ENCODE measurements at places on chromosomes 7 and 10. TPM values are rescaled to one million over a fixed set of nuclear protein-coding genes. Genes with fewer than 3 reads are reported as not detected.

The SLC26A5 gene
- total RNA-seq = not detected

The SMKR1 gene
- not detected for total RNA-seq

The DKK1 gene
- 33.2 TPM for total RNA-seq

The CRHR2 gene
- 0.21 TPM for total RNA-seq

The ASB10 gene
- not detected for total RNA-seq

The SRRT gene
- 168 TPM for total RNA-seq

The NXPH1 gene
- total RNA-seq = 0.29 TPM

The PLA2G12B gene
- 1.2 TPM for total RNA-seq

The SYCE1 gene
- not detected for total RNA-seq

The SH2D4B gene
- total RNA-seq = 0.07 TPM

The ABCB4 gene
- 1.00 TPM for total RNA-seq

The CALHM2 gene
- total RNA-seq = 27.8 TPM

The C10orf143 gene
- total RNA-seq = 1.8 TPM

GRCh38 chr7:158840604-158841003 is 11.3 kb upstream of the ESYT2 start:
- no peaks in the 10 kb centered on the region for H3K4me1 ChIP-seq
- no peak overlapping the region for H3K27ac ChIP-seq
- H3K4me3 ChIP-seq = no peak overlapping the region
- no peaks in the 10 kb centered on the region for H3K36me3 ChIP-seq
- DNase-seq = peak; percentile 36
- H3K27me3 ChIP-seq = peaks cover 5% of the 10 kb centered on the region

DNA sequence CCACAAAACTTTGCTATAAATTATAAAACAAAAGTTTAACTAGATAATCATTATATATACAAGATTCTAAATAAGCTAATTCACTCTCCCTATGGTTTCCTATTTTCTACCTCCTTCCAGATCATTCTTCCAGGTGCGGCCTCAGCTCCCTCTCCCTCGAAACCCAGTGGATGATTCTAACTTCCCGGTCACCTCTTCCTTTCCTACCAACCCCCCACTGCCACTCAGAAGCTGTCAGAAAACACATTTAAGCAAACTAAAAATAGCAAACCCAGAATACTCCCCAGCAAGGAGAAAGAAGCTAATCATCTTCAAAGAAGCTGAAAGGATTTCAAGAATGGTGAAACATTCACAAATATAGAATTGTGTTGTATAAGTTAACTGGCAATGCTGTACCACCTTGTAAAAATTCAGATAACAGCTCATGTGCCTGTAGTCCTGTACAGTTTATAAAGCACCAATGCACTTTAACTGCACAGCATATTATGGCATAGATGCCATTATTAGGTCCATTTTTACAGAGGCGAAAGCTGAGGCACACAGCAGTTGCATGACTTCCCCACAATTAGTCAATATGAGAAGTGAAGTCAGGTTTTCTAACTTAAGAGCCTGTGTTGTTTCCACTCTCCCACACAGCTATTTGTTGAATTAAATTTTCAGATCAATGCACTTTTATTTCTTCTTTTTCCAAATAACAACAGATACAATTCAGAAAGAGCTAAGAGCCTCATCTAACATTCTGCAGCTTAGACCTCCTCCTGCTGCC is 13.7 kb upstream of the DNTT start:
- H3K27me3 ChIP-seq = peaks cover 4% of the 10 kb centered on the region
- no peaks in the 10 kb centered on the region for H3K36me3 ChIP-seq
- peak overlapping the region; percentile 6 for H3K4me3 ChIP-seq
- H3K27ac ChIP-seq = peak overlapping the region; percentile 30
- peaks cover 9% of the 10 kb centered on the region for H3K4me1 ChIP-seq
- no peak for DNase-seq

GRCh38 chr7:131219312-131220041 is 108.2 kb upstream of the MKLN1 start:
- DNase-seq = no peak
- no peak overlapping the region for H3K27ac ChIP-seq
- no peaks in the 10 kb centered on the region for H3K36me3 ChIP-seq

GRCh38 chr10:17882557-17882956 is 69.2 kb upstream of the SLC39A12 start:
- H3K36me3 ChIP-seq = no peaks in the 10 kb centered on the region
- H3K27me3 ChIP-seq = no peaks in the 10 kb centered on the region
- H3K4me1 ChIP-seq = peaks cover 10% of the 10 kb centered on the region
- no peak for DNase-seq
- no peak overlapping the region for H3K4me3 ChIP-seq
- no peak overlapping the region for H3K27ac ChIP-seq

GRCh38 chr10:124743191-124744101 is 732 bp downstream of the FAM53B start:
- H3K27me3 ChIP-seq = no peaks in the 10 kb centered on the region
- peaks cover 57% of the 10 kb centered on the region for H3K4me1 ChIP-seq
- DNase-seq = peak; percentile 78

- no peaks in the 10 kb centered on the region for H3K36me3 ChIP-seq
- no peak overlapping the region for H3K4me3 ChIP-seq
- H3K27me3 ChIP-seq = no peaks in the 10 kb centered on the region
- H3K4me1 ChIP-seq = no peaks in the 10 kb centered on the region
Observed at GRCh38 chr7:11642841-11643240, 189.2 kb downstream of the THSD7A start.

DNA sequence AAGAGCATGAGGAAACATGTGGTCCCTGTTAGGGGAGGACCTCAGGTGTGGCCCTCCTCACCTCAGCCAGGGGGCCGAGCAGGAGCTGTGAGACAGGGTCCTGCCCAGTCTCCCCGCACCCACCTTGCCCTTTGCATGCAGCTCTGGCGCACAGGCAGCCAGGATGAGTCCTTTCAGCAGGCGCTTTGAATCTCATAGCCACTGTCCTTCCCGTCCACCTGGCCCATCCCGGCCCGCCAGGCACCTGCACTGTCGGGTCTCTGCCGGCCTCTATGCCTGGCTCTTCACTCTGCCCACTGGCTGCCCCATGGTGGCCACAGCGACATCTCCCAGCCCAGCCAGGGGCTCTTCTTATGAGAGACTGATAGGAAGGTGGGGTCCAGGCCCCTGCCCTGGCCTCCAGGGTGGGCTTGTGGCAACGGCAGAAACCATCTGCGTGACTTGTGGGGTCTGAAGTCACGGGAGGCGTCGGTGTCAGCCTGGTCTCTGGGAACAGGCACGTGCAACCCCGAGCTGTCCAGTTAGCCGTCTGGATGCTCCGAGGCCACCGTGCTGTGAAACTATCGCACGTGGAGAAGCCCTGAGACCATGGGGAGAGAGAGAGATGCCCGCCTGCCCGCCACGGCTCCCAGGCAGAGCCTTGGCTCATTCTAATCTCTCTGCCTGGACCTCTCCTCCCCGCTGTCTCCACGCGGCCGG is 37.4 kb downstream of the FOXL3 start:
- peak overlapping the region; percentile 69 for H3K27ac ChIP-seq
- H3K36me3 ChIP-seq = no peaks in the 10 kb centered on the region
- H3K27me3 ChIP-seq = peaks cover 17% of the 10 kb centered on the region
- peaks cover 24% of the 10 kb centered on the region for H3K4me1 ChIP-seq
- no peak overlapping the region for H3K4me3 ChIP-seq
- DNase-seq = no peak

GRCh38 chr7:23965296-23965695 is 255.3 kb downstream of the STK31 start:
- no peak overlapping the region for H3K4me3 ChIP-seq
- H3K4me1 ChIP-seq = peaks cover 9% of the 10 kb centered on the region
- no peak for DNase-seq
- H3K27me3 ChIP-seq = peaks cover 3% of the 10 kb centered on the region
- no peak overlapping the region for H3K27ac ChIP-seq

- no peak overlapping the region for H3K27ac ChIP-seq
- no peaks in the 10 kb centered on the region for H3K4me1 ChIP-seq
- no peak for DNase-seq
- peaks cover 30% of the 10 kb centered on the region for H3K36me3 ChIP-seq
- H3K27me3 ChIP-seq = no peaks in the 10 kb centered on the region
Observed at GRCh38 chr7:157250605-157251228, 86.1 kb upstream of the DNAJB6 start.

- no peak overlapping the region for H3K27ac ChIP-seq
Observed at GRCh38 chr7:14762561-14762960, 140.0 kb downstream of the DGKB start.

- peaks cover 17% of the 10 kb centered on the region for H3K27me3 ChIP-seq
- DNase-seq = peak; percentile 37
- no peaks in the 10 kb centered on the region for H3K4me1 ChIP-seq
- no peaks in the 10 kb centered on the region for H3K36me3 ChIP-seq
- no peak overlapping the region for H3K4me3 ChIP-seq
Observed at GRCh38 chr10:96360766-96361165, 2.0 kb upstream of the OPALIN start.

DNA sequence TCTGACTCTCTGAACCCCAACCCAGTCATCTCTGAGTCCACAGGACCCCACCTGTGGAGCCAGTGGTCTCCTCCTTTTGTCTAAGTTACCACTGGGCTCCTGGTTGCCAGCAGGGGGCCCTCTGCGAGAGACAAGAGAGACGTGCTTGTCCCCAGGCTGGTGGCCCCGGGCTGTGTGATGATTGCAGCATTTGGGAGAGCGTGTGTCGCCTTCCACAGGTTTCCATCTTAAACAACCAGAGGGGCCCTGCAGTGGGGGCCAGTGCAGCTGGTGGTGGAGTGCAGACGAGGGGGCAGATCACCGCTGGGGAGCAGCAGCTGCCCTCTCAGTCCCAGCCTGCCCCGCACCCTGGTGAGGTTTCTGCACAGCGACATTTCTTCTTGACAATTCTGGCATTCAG is 122.4 kb upstream of the PPP2R2D start:
- H3K4me1 ChIP-seq = peaks cover 18% of the 10 kb centered on the region
- H3K27me3 ChIP-seq = peaks cover 8% of the 10 kb centered on the region
- no peaks in the 10 kb centered on the region for H3K36me3 ChIP-seq

GRCh38 chr7:67738958-67739357 is 742.3 kb downstream of the TYW1 start:
- peaks cover 3% of the 10 kb centered on the region for H3K27me3 ChIP-seq
- no peak for DNase-seq
- H3K27ac ChIP-seq = no peak overlapping the region

GRCh38 chr10:91636892-91637291 is 4.0 kb upstream of the PPP1R3C start:
- no peak overlapping the region for H3K27ac ChIP-seq
- H3K27me3 ChIP-seq = peaks cover 16% of the 10 kb centered on the region
- H3K36me3 ChIP-seq = no peaks in the 10 kb centered on the region
- H3K4me1 ChIP-seq = peaks cover 16% of the 10 kb centered on the region
- DNase-seq = no peak
- H3K4me3 ChIP-seq = no peak overlapping the region

- peaks cover 17% of the 10 kb centered on the region for H3K27me3 ChIP-seq
- peaks cover 14% of the 10 kb centered on the region for H3K4me1 ChIP-seq
- no peak for DNase-seq
- no peak overlapping the region for H3K27ac ChIP-seq
Observed at GRCh38 chr10:97066877-97067555, 118.7 kb downstream of the SLIT1 start.

- no peak overlapping the region for H3K4me3 ChIP-seq
- peaks cover 19% of the 10 kb centered on the region for H3K36me3 ChIP-seq
- no peak overlapping the region for H3K27ac ChIP-seq
- peaks cover 26% of the 10 kb centered on the region for H3K4me1 ChIP-seq
Observed at GRCh38 chr10:79431428-79431827, 14.0 kb downstream of the ZCCHC24 start.

DNA sequence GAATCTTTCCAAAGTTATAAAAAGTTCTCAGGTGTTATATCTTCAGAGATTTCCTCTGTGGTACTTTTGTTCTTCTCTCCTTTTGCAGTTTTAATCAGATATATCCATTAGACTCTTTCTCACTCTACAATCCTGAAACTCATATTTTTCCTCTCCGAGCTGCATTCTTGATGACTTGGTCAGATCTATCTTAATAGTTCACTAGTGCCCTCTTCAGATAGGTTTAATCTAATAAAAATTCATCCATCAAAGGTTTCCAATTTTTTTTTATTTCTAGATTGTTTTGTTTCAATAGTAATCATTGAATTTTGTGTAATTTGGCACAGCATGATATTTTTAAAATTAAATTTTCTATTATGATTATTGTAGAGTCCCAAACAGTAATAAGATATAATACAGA is 21.8 kb upstream of the DGKB start:
- no peak overlapping the region for H3K27ac ChIP-seq
- H3K4me3 ChIP-seq = no peak overlapping the region
- no peaks in the 10 kb centered on the region for H3K27me3 ChIP-seq
- no peaks in the 10 kb centered on the region for H3K36me3 ChIP-seq
- H3K4me1 ChIP-seq = no peaks in the 10 kb centered on the region

GRCh38 chr7:108088729-108089128 is 41.4 kb downstream of the LAMB4 start:
- H3K36me3 ChIP-seq = peaks cover 2% of the 10 kb centered on the region
- no peak overlapping the region for H3K4me3 ChIP-seq
- no peak for DNase-seq
- H3K27ac ChIP-seq = peak overlapping the region; percentile 76

DNA sequence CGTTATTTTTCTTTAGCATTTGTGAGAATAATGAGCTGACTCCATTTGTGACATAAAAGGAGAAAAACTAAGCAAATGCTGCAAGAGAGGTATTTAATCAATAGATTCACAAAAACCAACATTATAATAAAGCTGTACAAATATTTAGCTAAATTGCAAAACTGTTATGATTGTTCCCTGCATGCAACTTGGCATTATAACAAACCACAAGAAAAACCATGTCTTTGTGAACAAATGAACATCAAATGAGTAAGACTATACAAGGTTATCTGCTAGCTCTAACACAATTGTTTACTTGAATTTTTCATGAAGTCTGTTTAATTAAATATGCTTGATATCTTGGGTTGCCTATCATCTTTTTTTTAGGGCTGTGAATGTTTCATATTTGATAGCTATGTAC is 50.8 kb upstream of the PPP1R9A start:
- no peak for DNase-seq
- no peaks in the 10 kb centered on the region for H3K27me3 ChIP-seq
- no peaks in the 10 kb centered on the region for H3K4me1 ChIP-seq
- H3K4me3 ChIP-seq = no peak overlapping the region
- no peaks in the 10 kb centered on the region for H3K36me3 ChIP-seq

GRCh38 chr10:104557966-104558365 is 83.1 kb upstream of the SORCS3 start:
- peaks cover 59% of the 10 kb centered on the region for H3K27me3 ChIP-seq
- DNase-seq = peak; percentile 36
- no peaks in the 10 kb centered on the region for H3K36me3 ChIP-seq
- H3K27ac ChIP-seq = no peak overlapping the region

DNA sequence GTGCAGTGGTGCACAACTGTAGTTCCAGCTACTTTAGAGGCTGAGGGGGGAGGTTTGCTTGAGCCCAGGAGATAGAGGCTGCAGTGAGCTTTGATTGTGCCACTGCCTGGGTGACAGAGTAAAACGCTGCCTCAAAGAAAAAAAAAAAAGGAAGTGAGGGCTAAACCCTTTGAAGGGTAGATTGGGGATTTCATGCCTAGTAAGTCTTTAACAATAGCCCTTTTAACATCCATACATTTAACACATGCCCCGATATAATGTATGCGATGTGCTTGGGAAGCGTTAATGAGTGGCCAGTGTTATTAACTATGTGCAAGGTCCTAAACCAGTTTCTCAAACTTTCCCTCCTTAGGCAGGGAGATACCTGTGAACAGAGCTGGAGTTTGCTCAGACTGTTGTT is 229.2 kb upstream of the HPS1 start:
- no peak overlapping the region for H3K27ac ChIP-seq
- H3K4me1 ChIP-seq = no peaks in the 10 kb centered on the region
- no peak overlapping the region for H3K4me3 ChIP-seq
- H3K27me3 ChIP-seq = no peaks in the 10 kb centered on the region
- H3K36me3 ChIP-seq = no peaks in the 10 kb centered on the region

- no peaks in the 10 kb centered on the region for H3K27me3 ChIP-seq
- H3K4me1 ChIP-seq = peaks cover 37% of the 10 kb centered on the region
- no peak overlapping the region for H3K4me3 ChIP-seq
- no peak overlapping the region for H3K27ac ChIP-seq
Observed at GRCh38 chr10:17196573-17196972, 4.9 kb downstream of the TRDMT1 start.
